ENCODE measurements at places on chromosomes 12 and 14.
A peak's percentile ranks its signal among the peaks of the same experiment; 100 is the strongest.

DNA sequence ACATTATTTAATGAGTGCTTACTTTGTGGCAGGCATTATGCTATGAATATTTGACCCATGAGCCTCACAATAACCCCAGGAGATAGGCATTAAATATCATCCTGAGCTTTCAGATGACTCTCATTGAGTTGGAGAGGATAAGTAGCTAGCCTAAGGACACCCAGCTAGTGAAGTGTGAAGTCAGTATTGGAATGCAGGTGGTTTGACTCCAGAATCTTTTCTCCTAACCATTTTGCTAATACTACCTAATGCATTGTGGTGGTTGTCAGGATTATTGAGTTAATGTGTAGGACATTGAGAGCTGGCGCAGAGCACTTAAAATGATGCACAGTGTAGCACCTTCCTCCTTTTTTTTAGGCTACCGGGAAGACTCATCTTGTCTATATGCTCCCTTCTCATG is 3.8 kb upstream of the CDKL1 start:
- H3K27ac ChIP-seq = peak overlapping the region; percentile 50
- DNase-seq = no peak
- no peaks in the 10 kb centered on the region for H3K36me3 ChIP-seq
- peaks cover 26% of the 10 kb centered on the region for H3K4me1 ChIP-seq
- no peak overlapping the region for H3K4me3 ChIP-seq
- H3K27me3 ChIP-seq = no peaks in the 10 kb centered on the region

- peak; percentile 78 for DNase-seq
- H3K27me3 ChIP-seq = no peaks in the 10 kb centered on the region
- peaks cover 64% of the 10 kb centered on the region for H3K4me1 ChIP-seq
Observed at GRCh38 chr12:57837864-57838562, 8.5 kb downstream of the CTDSP2 start.

GRCh38 chr12:10241727-10242126 is 29.1 kb downstream of the GABARAPL1 start:
- H3K36me3 ChIP-seq = peaks cover 3% of the 10 kb centered on the region
- H3K4me1 ChIP-seq = no peaks in the 10 kb centered on the region
- no peaks in the 10 kb centered on the region for H3K27me3 ChIP-seq
- no peak overlapping the region for H3K4me3 ChIP-seq
- no peak for DNase-seq
- no peak overlapping the region for H3K27ac ChIP-seq

DNA sequence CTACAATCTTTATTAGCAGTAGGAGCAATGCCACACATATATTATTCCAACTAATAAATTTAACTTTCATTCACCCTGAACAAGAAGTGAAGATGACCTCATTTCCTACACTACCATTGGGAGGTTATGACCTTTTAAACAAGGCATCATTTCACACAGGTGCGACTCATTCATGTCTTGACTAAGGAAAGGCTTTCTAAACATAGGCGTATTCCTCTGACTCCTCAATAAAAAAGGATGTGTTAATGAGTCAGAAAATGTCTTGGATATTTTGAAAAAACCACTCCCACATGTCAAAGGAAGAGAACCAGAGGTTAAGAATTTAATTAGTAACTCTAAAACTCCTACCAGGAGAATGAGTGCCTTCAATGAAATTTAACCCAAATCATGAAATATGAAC is 115.2 kb downstream of the PRICKLE1 start:
- no peak overlapping the region for H3K4me3 ChIP-seq
- peaks cover 3% of the 10 kb centered on the region for H3K36me3 ChIP-seq
- peaks cover 18% of the 10 kb centered on the region for H3K4me1 ChIP-seq
- peak; percentile 82 for DNase-seq

- no peaks in the 10 kb centered on the region for H3K36me3 ChIP-seq
- peaks cover 2% of the 10 kb centered on the region for H3K4me1 ChIP-seq
- H3K4me3 ChIP-seq = no peak overlapping the region
- H3K27me3 ChIP-seq = no peaks in the 10 kb centered on the region
- DNase-seq = no peak
Observed at GRCh38 chr12:116179384-116179783, 98.1 kb downstream of the MED13L start.

- no peak overlapping the region for H3K4me3 ChIP-seq
- no peak overlapping the region for H3K27ac ChIP-seq
- H3K27me3 ChIP-seq = no peaks in the 10 kb centered on the region
- H3K36me3 ChIP-seq = no peaks in the 10 kb centered on the region
- no peaks in the 10 kb centered on the region for H3K4me1 ChIP-seq
Observed at GRCh38 chr12:80935111-80935510, 2.6 kb downstream of the LIN7A start.

DNA sequence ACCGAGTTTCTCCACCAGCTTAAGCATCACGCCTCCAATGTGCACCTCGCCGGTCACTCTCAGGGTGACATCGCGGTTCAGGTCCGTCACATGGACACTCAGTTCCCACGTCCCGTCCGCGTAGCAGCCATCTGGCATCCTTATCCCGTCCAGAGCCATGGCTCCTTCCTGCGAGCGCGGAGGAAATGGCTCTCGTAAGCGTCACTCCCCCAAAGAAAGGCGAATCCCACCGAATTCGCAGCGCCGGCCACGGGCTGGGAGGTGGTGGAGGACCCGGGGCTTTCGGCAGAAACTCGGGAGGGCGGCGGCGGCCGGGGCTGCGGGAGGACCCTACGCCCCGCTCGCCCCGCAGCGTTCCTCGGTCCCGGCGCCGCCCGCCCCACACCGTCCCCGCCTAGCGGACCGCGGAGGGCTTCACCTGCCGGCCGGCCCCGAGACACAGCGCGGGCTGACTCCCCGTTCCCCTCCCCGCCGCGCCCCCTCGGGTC is 396 bp downstream of the FERMT2 start:
- peaks cover 7% of the 10 kb centered on the region for H3K4me1 ChIP-seq
- peak overlapping the region; percentile 99 for H3K27ac ChIP-seq
- H3K27me3 ChIP-seq = no peaks in the 10 kb centered on the region
- peak overlapping the region; percentile 99 for H3K4me3 ChIP-seq
- peaks cover 14% of the 10 kb centered on the region for H3K36me3 ChIP-seq
- DNase-seq = peak; percentile 29

DNA sequence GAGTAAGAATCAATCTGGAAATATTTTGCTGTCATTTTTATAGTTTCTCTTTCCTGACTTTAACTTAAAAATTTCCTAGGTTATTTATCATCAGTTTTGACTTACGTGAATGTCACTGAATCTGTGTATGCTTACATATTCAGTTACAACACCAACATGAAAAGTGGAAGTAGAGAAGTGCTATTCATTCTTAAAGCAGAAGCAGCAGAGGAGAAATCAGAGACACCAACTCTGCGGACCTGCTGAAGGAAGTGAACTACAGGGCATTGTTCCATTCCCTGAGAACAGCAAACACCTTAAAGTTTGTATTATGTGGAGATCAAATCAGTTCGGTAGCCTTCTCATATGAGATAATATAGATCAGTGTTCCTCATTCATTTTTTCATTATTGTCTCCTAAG is 34.1 kb downstream of the RAD51B start:
- H3K36me3 ChIP-seq = no peaks in the 10 kb centered on the region
- no peak for DNase-seq
- H3K4me3 ChIP-seq = no peak overlapping the region
- no peaks in the 10 kb centered on the region for H3K4me1 ChIP-seq
- no peak overlapping the region for H3K27ac ChIP-seq
- H3K27me3 ChIP-seq = no peaks in the 10 kb centered on the region

DNA sequence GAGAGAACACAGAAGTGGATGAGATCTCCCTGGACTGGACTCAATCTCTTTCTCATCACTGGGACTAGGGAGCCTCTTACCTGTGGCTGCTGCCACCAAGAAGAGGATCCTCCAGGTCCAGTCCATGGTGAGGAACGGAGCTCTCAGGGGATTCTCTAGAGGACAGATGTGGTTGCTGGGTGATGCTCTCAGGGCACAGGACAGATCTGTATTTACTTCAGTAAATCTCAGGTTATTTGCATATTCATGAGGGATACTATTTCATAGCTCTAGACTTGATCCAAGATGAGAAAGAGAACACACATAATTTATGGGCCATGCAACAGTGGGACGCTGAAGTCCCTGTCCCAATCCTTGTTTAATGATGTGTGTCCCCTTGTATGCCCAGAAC is 460.5 kb downstream of the TMEM121 start:
- no peak for DNase-seq
- H3K4me3 ChIP-seq = no peak overlapping the region
- no peaks in the 10 kb centered on the region for H3K4me1 ChIP-seq
- H3K27ac ChIP-seq = no peak overlapping the region

GRCh38 chr14:25484906-25485305 is 435.0 kb upstream of the STXBP6 start:
- no peak overlapping the region for H3K4me3 ChIP-seq
- H3K27ac ChIP-seq = no peak overlapping the region
- no peak for DNase-seq
- no peaks in the 10 kb centered on the region for H3K36me3 ChIP-seq

- DNase-seq = no peak
- H3K27ac ChIP-seq = no peak overlapping the region
- no peaks in the 10 kb centered on the region for H3K4me1 ChIP-seq
- H3K36me3 ChIP-seq = no peaks in the 10 kb centered on the region
Observed at GRCh38 chr14:92266216-92266615, 56.7 kb upstream of the SLC24A4 start.

DNA sequence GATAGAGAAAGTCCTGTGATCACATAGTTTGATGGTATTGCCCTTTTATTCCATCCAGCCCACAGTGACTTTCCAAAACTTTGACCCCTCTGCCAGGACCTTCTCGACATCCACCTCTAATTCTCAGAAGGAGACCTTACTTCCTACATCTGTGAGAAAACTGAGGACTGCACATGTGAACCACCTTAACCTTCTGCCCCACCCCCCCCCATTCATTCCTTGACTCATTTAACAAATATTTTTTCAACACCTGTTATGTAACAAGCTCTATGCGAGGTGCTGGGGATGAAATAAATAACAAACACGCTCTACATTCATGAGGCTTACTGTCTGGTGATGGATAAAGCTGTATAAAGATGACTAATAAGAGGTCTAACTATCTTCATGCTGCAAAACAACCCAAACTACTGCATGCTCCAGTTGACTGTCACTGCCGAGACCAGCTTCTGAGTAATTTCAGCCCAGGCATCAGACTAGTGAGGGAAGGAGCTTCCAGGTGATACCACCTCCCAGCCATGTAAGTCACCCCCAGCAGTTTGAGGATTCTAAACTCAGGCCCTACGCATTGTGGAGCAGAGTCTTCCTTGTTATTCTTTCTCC is 1.9 kb upstream of the HAL start:
- peaks cover 6% of the 10 kb centered on the region for H3K36me3 ChIP-seq
- no peaks in the 10 kb centered on the region for H3K4me1 ChIP-seq
- H3K27ac ChIP-seq = no peak overlapping the region
- peaks cover under 1% of the 10 kb centered on the region for H3K27me3 ChIP-seq
- no peak overlapping the region for H3K4me3 ChIP-seq

- no peaks in the 10 kb centered on the region for H3K36me3 ChIP-seq
- H3K27me3 ChIP-seq = peaks cover 12% of the 10 kb centered on the region
- DNase-seq = peak; percentile 28
- H3K4me3 ChIP-seq = no peak overlapping the region
- no peak overlapping the region for H3K27ac ChIP-seq
- no peaks in the 10 kb centered on the region for H3K4me1 ChIP-seq
Observed at GRCh38 chr12:22318108-22318737, 16.3 kb downstream of the ST8SIA1 start.
